ENCODE measurements at places on chromosomes 7 and 10.
A peak's percentile ranks its signal among the peaks of the same experiment; 100 is the strongest.

DNA sequence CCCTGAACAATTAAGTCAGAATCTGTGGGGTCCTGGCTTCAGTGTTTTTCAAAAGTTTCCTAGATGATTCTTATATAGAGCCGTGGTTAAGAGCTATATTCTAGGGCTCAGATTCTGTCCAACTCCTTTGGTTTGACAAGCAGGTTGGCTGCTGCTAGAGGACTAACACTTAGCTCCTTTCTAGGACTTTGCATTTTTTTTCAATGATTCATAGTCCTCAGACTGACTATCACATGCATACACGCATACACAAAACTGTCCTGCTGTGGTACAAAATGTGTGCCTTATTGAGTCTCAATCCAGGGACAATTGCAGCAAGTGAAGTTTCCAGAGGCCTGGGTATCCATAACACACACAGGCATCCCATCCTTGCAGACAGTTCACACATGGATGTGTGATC is 392.0 kb downstream of the NRG3 start:
- DNase-seq = no peak

DNA sequence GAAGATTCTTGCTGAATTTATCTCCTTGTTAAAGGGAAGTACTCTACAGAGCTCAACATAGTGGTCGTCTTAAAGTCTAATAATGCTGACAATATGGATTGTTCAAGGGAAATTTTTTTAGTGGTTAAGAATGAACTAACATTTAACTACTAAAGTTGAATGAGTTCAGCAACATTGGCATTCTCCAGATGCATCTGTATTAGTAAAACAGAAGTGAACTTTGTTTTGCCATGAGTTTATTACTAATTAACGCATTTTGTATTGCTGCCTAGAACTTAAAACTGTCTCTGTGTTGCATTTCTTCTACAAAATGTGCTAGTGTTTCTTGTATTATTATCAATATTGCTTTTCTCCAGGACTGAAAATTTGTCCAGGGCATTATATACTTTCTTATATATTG is 67.5 kb downstream of the C1GALT1 start:
- DNase-seq = no peak

DNA sequence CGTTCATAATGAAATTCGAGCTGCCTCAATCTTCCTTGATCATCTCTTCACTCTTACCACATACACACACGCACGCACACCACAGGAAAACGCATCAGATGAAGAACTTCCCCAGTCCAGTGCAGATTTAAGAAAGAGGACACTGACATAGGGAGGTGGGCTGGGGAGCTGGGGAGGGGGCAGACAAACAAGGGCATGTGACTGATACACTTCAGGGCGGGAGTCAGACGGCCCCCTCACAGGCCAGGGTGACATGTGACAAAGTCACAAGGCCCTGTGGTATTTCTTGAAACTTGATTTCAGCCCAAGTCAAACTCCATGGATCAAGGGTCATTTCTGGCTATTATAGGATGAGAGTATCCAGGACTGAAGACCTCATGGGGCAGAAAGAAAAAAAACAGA is 82.6 kb downstream of the KCNMA1 start:
- DNase-seq = no peak

- no peak for DNase-seq
These were observed 138.6 kb downstream of the NRF1 start for GRCh38 chr7:129750091-129750490.

DNA sequence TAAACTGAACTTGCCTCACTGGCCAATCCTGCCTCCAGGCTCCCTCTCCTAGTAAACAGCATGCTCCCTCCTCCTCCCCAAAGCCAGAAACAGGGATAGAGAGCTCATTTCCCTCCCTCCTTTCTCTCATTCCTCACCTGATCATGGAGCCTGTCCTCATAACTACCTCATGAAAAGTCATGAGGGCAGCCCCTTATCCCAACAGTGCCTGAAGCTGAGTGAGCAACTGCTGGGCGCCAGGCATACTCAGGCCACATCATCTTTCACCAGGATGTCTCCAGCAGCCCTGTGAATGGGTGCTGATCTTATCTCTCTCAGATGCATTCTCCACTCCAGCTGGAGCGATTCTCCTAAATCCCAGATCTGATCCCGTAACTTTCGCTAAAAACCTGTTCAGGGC is 307.2 kb downstream of the PRPF18 start:
- no peak for DNase-seq

GRCh38 chr7:48904975-48905374 is 19.4 kb upstream of the CDC14C start:
- DNase-seq = peak; percentile 25

DNA sequence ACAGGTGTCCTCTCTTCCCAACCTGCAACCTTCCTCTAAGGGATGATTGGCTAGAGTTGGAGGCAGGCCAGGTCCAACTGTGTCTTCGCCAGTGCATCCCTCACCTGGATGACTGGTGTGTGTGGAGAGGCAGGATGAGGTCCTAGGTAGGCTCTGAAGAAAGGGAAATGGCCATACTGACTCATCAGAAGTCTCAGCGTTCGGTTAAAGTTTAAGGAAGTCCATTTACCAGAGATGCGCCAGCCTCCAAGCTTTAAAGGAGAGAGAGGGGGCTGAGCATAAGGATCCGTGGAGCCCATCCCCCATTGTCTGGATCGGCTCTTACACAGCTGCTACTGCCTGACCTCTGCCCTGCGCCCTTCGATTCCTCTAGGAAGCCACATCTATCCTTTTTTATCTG is 4.4 kb downstream of the KEL start:
- DNase-seq = no peak

GRCh38 chr7:128759242-128759641 is 16.4 kb downstream of the OPN1SW start:
- no peak for DNase-seq

DNA sequence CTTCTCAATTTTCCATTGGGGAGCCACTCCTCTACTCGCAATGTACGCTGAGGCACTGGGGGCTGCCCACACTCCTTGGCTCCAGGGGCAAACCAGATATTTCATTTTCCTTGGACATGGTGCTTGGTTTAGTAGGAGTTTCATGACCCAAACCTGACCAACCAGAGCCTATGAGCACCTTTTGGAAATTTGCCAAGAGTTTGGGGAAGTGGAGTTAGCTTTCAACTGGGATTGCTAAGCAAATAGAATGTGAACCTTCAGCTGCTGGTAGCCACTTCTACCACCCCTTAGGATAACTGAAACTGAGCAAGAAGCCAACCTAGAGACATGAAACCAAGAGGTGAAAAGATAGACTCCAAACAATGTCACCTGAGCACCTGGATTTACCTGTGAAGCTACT is 74.9 kb upstream of the COL13A1 start:
- no peak for DNase-seq

All from SW480 (cell line).